ENCODE measurements at places on chromosomes 3 and 15.

- no peak for DNase-seq
Measured at GRCh38 chr3:85193565-85193964, 234.8 kb downstream of the CADM2 start.

DNA sequence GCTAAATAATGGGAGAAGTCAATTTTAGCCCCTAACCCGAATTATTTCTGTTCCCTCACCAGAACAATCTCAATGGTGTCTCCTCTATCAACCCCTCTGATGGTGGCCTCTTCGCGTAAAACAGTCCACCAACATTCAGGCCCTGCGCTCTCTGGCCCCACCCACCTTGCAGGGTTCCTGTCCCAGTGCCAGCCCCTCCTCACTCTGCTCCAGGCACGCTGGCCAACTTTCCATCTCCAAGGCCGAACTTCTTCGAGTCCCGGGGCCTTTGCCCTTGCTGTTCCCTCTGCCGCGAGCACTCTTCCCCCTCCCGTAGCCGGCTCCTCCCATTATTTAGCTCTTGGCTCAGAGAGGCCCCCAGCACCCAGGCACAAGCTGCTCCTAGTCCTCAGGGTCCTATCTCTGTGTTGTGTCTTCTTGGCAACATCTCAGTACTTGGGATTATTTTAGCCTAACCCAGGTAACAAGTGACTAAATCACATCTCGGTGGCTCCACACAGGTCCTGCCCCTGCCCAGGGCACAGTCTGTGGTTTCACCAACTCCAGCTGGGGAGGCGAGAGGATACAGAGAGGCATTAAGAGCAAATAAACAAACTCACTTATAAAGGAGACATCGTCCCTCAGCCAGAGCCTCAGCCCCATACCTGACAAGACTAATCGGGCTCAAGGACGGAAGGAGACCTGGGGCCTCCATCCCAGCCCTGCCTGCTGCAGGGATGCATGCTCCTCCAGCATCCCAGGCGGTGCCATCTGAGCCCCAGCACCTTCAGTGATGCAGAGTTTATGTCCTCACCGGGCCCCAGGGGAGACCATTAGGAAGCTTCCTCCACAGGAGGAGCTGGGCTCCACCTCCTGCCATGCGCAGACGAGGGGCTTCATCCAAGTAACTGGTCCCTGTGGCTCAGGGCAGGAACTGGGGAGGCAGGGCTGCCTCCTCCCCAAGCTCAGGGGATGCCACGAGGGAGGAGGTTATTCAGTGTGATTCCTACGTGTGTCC is 19.7 kb upstream of the IQSEC1 start:
- no peak for DNase-seq

GRCh38 chr15:65369651-65370050 is 8.2 kb downstream of the IGDCC3 start:
- no peak for DNase-seq

GRCh38 chr15:37111427-37111717 is 11.0 kb upstream of the MEIS2 start:
- no peak for DNase-seq

- no peak for DNase-seq
Measured at GRCh38 chr3:150351398-150351797, 56.7 kb upstream of the TSC22D2 start.

GRCh38 chr15:42730135-42730534 is 6.8 kb downstream of the CDAN1 start:
- DNase-seq = no peak

DNA sequence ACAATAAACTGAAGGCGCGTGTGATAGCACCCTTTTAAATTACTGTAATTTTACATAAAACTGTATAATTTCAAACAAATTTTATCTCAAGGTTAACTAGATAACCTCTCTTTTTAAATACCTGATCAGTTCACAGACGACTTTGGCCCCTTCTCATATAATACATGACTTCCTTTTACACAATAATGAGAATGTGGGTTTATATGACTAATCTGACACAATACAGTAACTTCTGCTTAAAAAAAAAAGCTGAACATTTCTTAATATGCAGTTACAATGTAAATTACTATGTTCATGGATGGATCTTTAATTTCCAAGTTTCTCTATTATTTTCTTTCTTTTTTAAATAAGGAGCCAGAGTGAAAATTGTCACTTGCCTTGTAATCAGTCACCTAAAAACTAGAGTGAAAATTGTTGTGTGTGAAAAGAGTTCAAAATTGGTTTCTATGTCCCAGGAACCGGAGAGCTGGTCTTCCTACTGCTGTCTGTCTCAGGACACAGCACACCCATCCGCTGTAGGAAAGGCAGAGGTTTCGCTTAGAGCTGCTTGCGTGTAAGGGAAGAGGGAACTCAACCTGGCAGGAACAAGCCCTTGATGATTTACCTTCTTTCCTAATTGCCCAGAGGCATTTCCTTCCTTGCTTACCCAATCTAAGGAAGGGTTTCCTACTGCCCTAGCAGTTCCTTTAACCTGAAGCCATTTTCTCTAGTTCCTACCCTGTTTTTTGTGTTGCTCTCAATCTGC is 33.3 kb downstream of the PLD1 start:
- DNase-seq = peak; percentile 71

DNA sequence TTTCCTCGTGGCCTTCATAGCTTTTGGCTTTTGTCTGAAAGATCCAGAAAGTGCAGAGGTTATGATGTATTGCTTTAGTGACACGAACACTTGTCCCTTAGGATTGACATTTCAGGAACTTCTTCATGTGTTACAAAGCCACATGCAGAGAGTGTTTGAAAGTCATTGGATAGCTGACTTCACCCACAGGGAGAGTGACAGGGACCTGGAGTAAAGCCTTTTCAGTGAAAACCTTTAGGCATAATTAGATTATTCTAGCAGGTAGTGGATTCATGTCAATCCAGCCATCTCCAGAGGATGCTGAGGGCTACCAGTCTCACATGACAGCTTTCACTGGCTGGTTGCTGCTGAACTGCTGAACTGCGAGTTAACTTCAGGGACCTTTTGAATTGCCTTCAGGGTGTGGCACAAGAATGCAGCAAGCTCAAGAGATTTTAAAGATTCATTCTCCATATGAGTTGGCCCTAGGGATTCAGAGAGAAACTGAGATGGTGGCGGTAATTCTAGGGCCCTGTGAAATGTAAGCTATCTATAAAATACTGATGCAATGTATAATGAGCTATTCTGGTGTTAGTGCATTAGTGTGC is 267.0 kb upstream of the GOLIM4 start:
- no peak for DNase-seq

DNA sequence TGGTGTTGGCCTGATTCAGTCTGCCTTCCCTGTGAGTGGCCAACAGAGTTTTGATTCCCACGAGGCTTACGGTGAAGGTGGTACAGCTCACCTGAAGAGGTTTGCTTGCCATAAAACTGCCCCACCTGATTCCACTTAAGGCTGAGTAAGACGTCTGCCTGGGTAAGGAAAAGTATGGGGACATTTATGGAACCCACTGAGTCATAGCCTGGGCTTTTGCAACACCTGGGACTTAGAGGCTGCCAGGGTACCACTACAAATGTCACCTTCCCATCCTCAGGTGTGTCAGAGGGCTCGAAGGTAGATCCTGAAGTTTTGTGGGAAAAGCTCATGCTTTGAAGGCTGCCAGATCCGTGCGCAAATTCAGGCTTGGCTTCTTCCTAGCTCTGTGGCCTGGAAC is 56.9 kb upstream of the SLCO2A1 start:
- no peak for DNase-seq

GRCh38 chr3:49476563-49476962 is 6.5 kb downstream of the DAG1 start:
- peak; percentile 77 for DNase-seq

GRCh38 chr3:188796122-188796631 is 375.6 kb upstream of the TPRG1 start:
- peak; percentile 35 for DNase-seq

GRCh38 chr15:92603743-92604470 is 51.7 kb downstream of the FAM174B start:
- DNase-seq = no peak

GRCh38 chr3:188853856-188854771 is 317.7 kb upstream of the TPRG1 start:
- no peak for DNase-seq

- no peak for DNase-seq
Measured at GRCh38 chr15:42344763-42345162, 14.5 kb upstream of the CAPN3 start.

DNA sequence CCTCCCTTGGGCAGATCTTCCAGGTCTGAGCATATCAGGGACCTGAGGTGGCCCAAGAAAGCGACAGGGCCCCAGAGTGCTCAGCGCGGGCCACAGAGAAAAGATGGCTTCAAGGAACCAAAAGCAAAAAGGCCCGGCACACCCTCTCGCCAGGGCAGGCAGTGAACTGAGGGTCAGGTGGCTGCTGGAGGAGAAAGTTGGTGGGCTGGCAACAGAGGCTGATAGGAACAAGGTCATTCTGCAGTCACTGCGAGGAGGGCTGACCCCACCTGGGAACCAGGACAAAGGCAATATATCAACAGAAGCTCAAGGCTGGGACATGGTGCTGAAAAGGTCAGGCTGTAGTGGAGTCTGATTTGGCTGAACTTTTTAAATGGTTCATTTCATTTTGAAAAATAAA is 2.8 kb upstream of the ACSBG1 start:
- no peak for DNase-seq

GRCh38 chr15:60916679-60917460 is 312.2 kb downstream of the RORA start:
- peak; percentile 95 for DNase-seq

- no peak for DNase-seq
Measured at GRCh38 chr3:126959921-126960603, 22.9 kb upstream of the PLXNA1 start.

- no peak for DNase-seq
Measured at GRCh38 chr3:122826278-122826677, 31.4 kb downstream of the SLC49A4 start.

DNA sequence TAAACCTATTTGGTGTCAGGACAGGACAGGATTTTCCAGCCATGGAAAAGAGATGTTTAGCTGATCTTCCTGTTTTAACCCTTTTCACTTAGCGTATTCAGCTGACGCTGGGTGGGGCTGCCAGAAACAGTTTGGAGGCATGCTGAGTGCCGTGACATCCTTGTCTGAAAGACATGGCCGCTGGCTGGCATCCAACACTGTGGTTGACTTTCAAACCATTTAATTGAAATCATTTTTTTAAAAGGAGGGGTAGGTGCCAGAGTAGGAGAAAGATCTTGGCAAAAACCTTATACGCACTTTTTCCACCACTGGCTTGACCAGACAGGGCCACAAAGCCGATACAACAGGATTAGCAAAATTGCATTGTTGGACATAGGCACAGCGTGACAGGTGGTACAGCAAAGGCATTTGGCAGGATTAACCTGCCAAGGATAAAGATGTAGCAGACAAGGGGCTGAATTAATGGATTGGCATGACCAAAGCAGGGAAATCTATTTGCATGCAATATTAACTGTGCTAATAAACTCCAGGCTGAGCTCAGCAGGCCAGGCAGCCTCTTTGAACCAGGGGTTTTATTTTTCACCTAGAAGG is 131.8 kb upstream of the TOPAZ1 start:
- DNase-seq = no peak

DNA sequence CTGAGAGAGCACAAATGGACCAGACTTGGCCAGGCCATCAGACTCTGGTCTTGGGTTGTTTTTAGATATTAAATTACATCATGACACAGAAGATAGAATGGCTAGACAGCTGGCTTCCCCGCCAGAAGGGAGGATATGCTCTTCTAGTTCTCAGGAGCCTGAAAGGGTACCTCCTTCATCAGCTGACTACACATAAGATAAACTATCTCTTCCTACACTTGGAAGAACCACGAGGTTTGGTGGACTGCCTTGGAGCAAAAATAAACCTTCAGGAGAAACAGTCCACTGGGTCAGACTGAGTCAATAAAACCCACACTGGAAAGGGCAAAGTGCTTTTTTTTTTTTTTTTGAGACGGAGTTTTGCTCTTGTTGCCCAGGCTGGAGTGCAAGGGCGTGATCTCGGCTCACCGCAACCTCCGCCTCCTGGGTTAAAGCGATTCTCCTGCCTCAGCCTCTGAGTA is 26.3 kb upstream of the DYNC1LI1 start:
- DNase-seq = no peak

GRCh38 chr3:128218548-128219257 is 65.4 kb downstream of the EEFSEC start:
- DNase-seq = no peak

DNA sequence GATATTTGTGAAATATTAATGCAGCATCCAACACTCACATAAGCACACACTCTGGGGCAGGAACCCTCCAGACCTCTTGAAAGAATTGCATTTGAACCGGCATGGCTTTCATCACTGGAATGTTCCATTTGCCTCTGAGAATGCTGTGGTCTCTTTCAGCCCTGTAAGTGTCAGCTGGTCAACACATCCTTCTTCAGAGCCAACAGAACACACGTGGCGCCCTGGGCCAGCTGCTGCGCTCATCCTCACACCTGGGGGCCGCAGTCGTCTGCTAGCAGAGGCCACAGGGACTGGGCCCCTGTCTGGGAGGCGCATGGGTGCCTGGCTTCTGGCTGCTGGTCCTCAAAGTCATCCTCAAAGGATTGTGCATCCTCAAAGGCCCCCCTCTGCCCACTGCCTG is 71.4 kb upstream of the HERC1 start:
- DNase-seq = no peak

DNA sequence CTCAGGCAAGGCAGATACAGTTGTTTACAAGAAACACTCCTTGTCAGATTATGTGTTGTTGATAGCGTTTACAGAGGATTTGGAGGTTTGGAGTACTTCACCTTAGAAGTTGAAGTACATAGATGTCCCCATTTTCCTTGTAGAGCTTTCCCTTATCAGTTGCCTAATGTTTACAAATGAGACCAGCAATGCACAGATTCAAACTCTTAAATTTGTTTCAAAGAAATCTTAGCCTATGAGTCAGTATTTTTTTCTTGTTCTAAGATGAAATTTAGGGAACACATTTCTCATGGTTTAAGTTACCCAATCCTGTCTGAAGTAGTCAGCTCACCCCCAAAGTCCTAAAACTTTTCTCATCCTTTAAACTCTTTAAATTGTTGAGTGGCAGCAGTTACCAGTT is 6.3 kb upstream of the EIF5A2 start:
- no peak for DNase-seq

GRCh38 chr3:101065962-101066361 is 72.7 kb upstream of the ABI3BP start:
- DNase-seq = no peak

DNA sequence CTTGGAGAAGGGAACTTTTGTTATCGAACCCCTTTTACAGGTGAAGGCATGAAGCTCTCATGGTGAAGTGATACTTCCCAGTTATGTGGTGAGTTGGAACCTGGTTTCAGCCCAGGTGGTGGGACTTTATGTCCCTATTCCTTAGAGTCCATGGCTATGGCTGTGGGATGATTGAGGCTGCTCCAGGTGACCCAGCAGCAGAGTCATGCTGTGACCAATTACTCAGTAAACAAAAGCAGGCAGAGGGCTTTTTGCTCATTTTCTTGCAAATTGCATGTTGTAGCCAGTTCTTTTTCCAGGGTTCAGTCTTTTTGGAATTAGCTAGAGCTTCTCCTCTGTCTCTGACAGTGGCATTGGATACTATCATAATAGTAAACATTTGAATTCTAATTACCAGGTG is 70.7 kb downstream of the CACNA2D3 start:
- no peak for DNase-seq

DNA sequence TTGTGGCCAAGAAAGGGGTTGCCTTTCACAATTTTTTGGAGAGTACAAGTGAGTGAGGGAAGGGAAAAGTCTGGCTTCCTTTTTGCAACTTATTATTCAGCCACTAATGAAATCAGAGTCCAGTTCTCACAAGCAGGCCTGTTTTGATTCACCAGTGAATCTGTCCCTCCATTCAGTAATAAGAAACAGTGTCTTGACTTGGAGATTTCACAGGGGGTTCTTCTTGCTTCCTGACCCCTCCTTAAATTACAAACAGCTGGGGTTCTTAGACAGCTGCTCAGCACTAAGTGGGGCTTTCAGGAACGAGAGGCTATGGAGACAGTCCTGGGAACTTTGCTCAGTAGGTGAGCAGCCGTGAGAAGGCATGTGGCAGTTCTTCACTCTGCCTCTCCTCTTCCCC is 24.5 kb downstream of the SEMA3G start:
- DNase-seq = no peak

Measured in GM12865 (cell line).